ENCODE measurements at places on chromosomes 7 and 10.

DNA sequence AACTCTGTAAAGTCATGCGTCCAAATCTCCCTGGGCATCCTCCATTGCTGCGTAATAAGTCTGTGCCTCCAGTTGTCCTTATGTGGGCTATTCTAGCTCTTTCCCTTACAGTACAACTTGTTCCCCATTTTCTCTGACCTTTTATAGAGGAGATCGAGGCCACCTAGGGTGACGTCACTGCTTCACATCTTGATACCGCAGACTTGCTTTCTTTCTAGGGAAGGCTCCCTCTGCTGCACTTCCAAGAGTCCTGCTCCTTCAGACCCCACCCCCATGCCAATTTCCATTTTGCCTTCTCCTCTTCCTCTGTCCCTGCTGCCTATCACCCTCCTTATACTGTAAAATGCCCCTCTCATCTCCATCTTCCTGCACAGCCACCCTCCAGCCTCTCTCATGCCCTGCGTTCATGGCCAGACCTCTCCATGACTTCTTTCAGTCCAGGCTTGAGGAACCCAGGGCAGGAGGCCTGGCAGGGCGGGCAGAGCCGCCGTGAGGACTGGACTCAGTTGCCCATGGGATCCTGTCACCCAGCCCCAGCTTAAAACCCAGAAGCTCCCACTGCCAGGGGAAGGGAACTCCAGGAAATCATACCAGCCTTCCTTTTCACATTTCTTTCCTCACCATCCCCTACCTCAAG lies 57.5 kb downstream of the CAMK1D start:
- H3K27ac ChIP-seq = no peak overlapping the region
- no peak for DNase-seq
- no peaks in the 10 kb centered on the region for H3K27me3 ChIP-seq
- peaks cover 15% of the 10 kb centered on the region for H3K4me1 ChIP-seq

- no peak for DNase-seq
- no peak overlapping the region for H3K27ac ChIP-seq
- H3K27me3 ChIP-seq = peaks cover 6% of the 10 kb centered on the region
- H3K36me3 ChIP-seq = no peaks in the 10 kb centered on the region
Observed at GRCh38 chr10:99844433-99844955, 62.1 kb downstream of the ABCC2 start.

GRCh38 chr7:158814637-158815036 lies 14.7 kb downstream of the ESYT2 start:
- H3K27me3 ChIP-seq = no peaks in the 10 kb centered on the region
- H3K36me3 ChIP-seq = peaks cover 44% of the 10 kb centered on the region
- peak overlapping the region; percentile 48 for H3K4me3 ChIP-seq
- peak overlapping the region; percentile 97 for H3K27ac ChIP-seq
- peaks cover 88% of the 10 kb centered on the region for H3K4me1 ChIP-seq

- peak overlapping the region; percentile 100 for H3K27ac ChIP-seq
- H3K36me3 ChIP-seq = peaks cover 36% of the 10 kb centered on the region
- peak; percentile 38 for DNase-seq
- peaks cover 40% of the 10 kb centered on the region for H3K4me1 ChIP-seq
- H3K27me3 ChIP-seq = no peaks in the 10 kb centered on the region
Observed at GRCh38 chr10:101817337-101818118, 716 bp downstream of the OGA start.

- H3K27me3 ChIP-seq = no peaks in the 10 kb centered on the region
- no peak for DNase-seq
- no peak overlapping the region for H3K27ac ChIP-seq
- no peak overlapping the region for H3K4me3 ChIP-seq
- H3K36me3 ChIP-seq = no peaks in the 10 kb centered on the region
Observed at GRCh38 chr10:82827901-82828300, 952.9 kb downstream of the NRG3 start.

DNA sequence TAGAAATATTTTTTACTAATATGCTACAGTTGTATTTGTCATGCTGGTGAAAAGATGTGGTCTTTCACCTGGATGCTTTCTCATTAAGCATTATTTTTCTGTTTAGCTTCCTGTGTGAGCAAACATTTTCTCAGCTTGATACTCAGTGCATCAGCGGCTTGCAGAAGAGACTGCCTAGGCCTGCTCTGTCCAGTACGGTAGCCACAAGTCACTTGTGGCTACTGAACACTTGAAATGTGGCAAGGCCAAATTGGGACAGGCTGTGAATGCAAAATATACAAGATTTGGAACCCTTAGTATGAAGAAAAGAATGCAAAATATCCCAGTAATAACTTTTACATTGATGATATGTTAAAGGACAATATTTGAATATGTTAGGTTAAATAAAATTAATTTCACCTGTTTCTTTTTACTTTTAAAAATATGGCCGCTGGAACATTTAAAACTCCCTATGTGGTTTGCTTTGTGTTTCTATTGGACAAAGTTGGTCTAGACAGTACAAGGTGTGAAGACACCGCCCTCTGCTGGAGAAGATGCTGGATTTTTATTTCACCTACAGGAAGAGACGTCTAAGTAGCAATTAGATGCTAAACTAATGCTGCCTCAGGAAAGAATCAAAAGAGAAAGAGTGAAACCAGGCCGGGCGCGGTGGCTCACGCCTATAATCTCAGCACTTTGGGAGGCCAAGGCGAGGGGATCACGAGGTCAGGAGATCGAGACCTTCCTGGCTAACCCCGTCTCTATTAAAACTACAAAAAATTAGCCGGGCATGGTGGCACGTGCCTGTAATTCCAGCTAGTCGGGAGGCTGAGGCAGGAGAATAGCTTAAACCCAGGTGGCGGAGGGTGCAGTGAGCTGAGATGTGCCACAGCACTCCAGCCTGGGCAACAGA lies 5.3 kb downstream of the SRGN start:
- H3K36me3 ChIP-seq = peaks cover 30% of the 10 kb centered on the region
- peaks cover 38% of the 10 kb centered on the region for H3K4me1 ChIP-seq
- peak overlapping the region; percentile 86 for H3K27ac ChIP-seq
- peak overlapping the region; percentile 43 for H3K4me3 ChIP-seq

- H3K4me3 ChIP-seq = no peak overlapping the region
- H3K27ac ChIP-seq = peak overlapping the region; percentile 53
- peaks cover 59% of the 10 kb centered on the region for H3K36me3 ChIP-seq
- DNase-seq = no peak
- H3K4me1 ChIP-seq = peaks cover 29% of the 10 kb centered on the region
Observed at GRCh38 chr7:130875901-130876300, 141.9 kb upstream of the KLF14 start.

- H3K4me3 ChIP-seq = no peak overlapping the region
- H3K4me1 ChIP-seq = no peaks in the 10 kb centered on the region
- H3K27me3 ChIP-seq = no peaks in the 10 kb centered on the region
- H3K36me3 ChIP-seq = no peaks in the 10 kb centered on the region
- DNase-seq = no peak
Observed at GRCh38 chr10:83214136-83214535, 925.2 kb upstream of the GHITM start.

- H3K27me3 ChIP-seq = no peaks in the 10 kb centered on the region
- DNase-seq = no peak
- H3K36me3 ChIP-seq = no peaks in the 10 kb centered on the region
- no peak overlapping the region for H3K27ac ChIP-seq
- H3K4me1 ChIP-seq = no peaks in the 10 kb centered on the region
- no peak overlapping the region for H3K4me3 ChIP-seq
Observed at GRCh38 chr10:19941206-19941880, 125.1 kb downstream of the PLXDC2 start.

GRCh38 chr7:70529436-70529835 lies 602.5 kb upstream of the GALNT17 start:
- no peaks in the 10 kb centered on the region for H3K4me1 ChIP-seq
- DNase-seq = no peak
- no peak overlapping the region for H3K27ac ChIP-seq
- H3K4me3 ChIP-seq = no peak overlapping the region

DNA sequence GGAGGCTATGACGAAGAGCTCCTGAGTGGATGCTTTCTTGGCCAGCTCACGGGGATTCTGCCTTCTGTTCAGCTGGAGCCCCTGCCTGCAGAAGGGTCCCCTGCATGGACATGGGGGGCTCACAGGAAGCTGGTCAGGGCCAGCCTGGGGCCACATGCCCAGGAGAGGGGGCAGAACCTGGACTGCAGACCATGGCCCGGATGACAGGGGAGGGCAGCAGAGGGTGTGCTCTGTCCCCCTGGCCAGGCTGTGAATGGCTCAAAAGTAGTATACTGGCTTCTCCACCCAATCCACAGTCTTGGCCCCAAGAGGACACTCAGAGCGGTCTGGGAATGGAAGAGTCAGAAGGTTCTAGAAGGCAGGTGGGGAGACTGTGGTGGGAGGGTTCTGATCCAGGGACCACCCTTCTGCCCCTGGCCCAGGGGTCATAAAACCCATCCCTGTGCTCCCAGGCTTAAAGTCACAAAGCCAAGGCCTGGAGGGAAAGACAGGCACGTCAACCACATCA lies 40.3 kb downstream of the PPIF start:
- no peak overlapping the region for H3K4me3 ChIP-seq
- H3K4me1 ChIP-seq = no peaks in the 10 kb centered on the region
- H3K27ac ChIP-seq = no peak overlapping the region
- H3K27me3 ChIP-seq = no peaks in the 10 kb centered on the region

- DNase-seq = no peak
- H3K27ac ChIP-seq = no peak overlapping the region
Observed at GRCh38 chr10:125689955-125690569, 7.1 kb upstream of the TEX36 start.

GRCh38 chr10:29529146-29529545 lies 105.6 kb downstream of the SVIL start:
- DNase-seq = no peak
- H3K4me3 ChIP-seq = no peak overlapping the region
- H3K27ac ChIP-seq = no peak overlapping the region

GRCh38 chr10:4329225-4329624 lies 496.8 kb upstream of the AKR1E2 start:
- no peak overlapping the region for H3K27ac ChIP-seq
- H3K36me3 ChIP-seq = no peaks in the 10 kb centered on the region
- no peak overlapping the region for H3K4me3 ChIP-seq
- no peaks in the 10 kb centered on the region for H3K4me1 ChIP-seq
- no peak for DNase-seq
- peaks cover 7% of the 10 kb centered on the region for H3K27me3 ChIP-seq

GRCh38 chr10:119407254-119407777 lies 135.2 kb downstream of the RGS10 start:
- H3K27ac ChIP-seq = no peak overlapping the region
- no peak for DNase-seq
- H3K27me3 ChIP-seq = no peaks in the 10 kb centered on the region
- H3K4me3 ChIP-seq = no peak overlapping the region
- no peaks in the 10 kb centered on the region for H3K4me1 ChIP-seq

DNA sequence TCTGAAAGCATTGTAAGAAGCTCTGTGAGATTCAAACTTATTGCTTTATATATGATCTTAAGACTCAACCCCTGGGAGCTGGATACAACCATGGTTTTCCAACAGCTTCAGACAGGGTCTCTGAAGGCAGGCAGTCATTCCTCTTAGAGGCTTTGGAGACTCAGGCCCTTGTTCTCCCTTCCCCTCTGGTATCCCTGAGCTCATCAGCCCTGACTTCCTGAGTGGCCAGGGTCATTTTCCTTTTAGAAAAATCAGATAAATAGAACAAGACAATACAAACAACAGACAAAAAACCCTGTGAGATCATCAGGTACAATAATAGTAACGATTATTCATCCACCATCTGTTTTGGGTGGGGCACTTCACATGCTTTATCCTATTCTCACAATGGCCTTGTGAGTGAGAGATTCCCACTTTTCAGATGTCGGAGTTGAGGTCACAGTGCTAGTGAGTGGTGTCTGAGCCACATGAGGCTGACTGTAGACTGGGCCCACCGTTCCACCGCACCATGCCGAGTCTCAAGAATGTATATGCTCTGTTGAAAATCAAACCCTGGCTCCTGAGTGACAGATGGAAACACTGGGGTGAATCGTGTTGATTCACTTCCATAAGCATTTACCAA lies 144.2 kb downstream of the CXCL12 start:
- DNase-seq = no peak
- no peaks in the 10 kb centered on the region for H3K27me3 ChIP-seq
- H3K4me1 ChIP-seq = peaks cover 3% of the 10 kb centered on the region
- H3K36me3 ChIP-seq = no peaks in the 10 kb centered on the region
- no peak overlapping the region for H3K4me3 ChIP-seq

DNA sequence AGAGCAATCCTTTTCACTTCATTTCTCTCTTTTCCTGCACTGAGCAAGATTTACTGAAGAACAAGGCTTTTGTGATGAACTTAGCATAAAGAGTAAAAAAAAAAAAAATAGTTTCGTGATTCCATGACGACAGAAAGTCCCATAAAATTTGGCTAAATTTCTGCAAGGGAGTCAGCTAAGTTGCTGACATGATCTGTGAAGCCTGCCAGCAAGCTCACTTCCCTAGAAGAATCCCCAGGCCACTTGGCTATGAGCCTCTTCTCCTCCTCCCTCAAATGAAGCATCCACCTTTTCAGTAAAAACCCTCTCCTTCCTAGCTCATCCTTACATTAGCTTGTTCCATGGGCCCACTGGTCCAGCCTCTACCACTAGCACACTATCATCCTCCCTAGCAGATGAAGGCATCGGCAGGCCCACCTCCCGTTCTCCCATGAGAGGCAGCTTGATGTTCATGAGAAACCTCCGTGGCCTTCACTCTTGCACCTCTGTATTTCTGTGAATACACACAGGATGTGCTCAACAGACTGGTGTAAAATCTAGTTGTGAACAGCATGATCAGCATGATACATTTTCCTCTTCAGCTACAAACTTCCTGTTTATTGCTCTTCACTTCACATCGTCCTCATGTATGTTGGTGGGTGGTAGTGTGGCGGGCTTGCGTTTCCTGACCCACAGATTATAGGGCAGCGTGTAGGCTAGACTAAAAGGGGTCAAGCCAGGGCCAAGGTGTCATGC lies 30.9 kb downstream of the GIMAP8 start:
- H3K4me1 ChIP-seq = peaks cover 75% of the 10 kb centered on the region
- peak; percentile 38 for DNase-seq
- H3K4me3 ChIP-seq = peak overlapping the region; percentile 88
- H3K27me3 ChIP-seq = no peaks in the 10 kb centered on the region

GRCh38 chr7:2260820-2261219 lies 18.8 kb downstream of the NUDT1 start:
- no peak overlapping the region for H3K27ac ChIP-seq
- DNase-seq = no peak
- peaks cover 4% of the 10 kb centered on the region for H3K36me3 ChIP-seq
- peaks cover 6% of the 10 kb centered on the region for H3K4me1 ChIP-seq

GRCh38 chr7:98054585-98054984 lies 52.1 kb upstream of the LMTK2 start:
- no peaks in the 10 kb centered on the region for H3K27me3 ChIP-seq
- peaks cover 3% of the 10 kb centered on the region for H3K4me1 ChIP-seq
- no peak for DNase-seq

GRCh38 chr10:84375011-84375410 lies 46.6 kb downstream of the CCSER2 start:
- peaks cover 40% of the 10 kb centered on the region for H3K36me3 ChIP-seq
- no peak overlapping the region for H3K27ac ChIP-seq
- no peak overlapping the region for H3K4me3 ChIP-seq
- DNase-seq = no peak
- no peaks in the 10 kb centered on the region for H3K27me3 ChIP-seq
- peaks cover 20% of the 10 kb centered on the region for H3K4me1 ChIP-seq
